Activated T-cell treated with anti-CD3 and anti-CD28 coated beads, Interleukin-2, amount 50 U/mL, for 24 hours (primary cell): ENCODE measurements at places on chromosomes 2 and 18.

GRCh38 chr18:13416848-13417247, 198.3 kb downstream of the LDLRAD4 start:
- H3K4me3 ChIP-seq, result no peak overlapping the region
- H3K36me3 ChIP-seq, result peaks cover 19% of the 10 kb centered on the region
- H3K27ac ChIP-seq, result no peak overlapping the region
- no peaks in the 10 kb centered on the region for H3K27me3 ChIP-seq

- DNase-seq, result no peak
- H3K4me3 ChIP-seq, result peak overlapping the region; percentile 51
- H3K27me3 ChIP-seq, result peaks cover 93% of the 10 kb centered on the region
- H3K36me3 ChIP-seq, result no peaks in the 10 kb centered on the region
- H3K27ac ChIP-seq, result no peak overlapping the region
Measured at GRCh38 chr2:176178038-176178756, 10.3 kb upstream of the HOXD1 start.

- H3K36me3 ChIP-seq, result no peaks in the 10 kb centered on the region
- no peak for DNase-seq
- no peak overlapping the region for H3K27ac ChIP-seq
- H3K27me3 ChIP-seq, result no peaks in the 10 kb centered on the region
- no peak overlapping the region for H3K4me3 ChIP-seq
Measured at GRCh38 chr2:172350839-172351479, 76.4 kb upstream of the ITGA6 start.

DNA sequence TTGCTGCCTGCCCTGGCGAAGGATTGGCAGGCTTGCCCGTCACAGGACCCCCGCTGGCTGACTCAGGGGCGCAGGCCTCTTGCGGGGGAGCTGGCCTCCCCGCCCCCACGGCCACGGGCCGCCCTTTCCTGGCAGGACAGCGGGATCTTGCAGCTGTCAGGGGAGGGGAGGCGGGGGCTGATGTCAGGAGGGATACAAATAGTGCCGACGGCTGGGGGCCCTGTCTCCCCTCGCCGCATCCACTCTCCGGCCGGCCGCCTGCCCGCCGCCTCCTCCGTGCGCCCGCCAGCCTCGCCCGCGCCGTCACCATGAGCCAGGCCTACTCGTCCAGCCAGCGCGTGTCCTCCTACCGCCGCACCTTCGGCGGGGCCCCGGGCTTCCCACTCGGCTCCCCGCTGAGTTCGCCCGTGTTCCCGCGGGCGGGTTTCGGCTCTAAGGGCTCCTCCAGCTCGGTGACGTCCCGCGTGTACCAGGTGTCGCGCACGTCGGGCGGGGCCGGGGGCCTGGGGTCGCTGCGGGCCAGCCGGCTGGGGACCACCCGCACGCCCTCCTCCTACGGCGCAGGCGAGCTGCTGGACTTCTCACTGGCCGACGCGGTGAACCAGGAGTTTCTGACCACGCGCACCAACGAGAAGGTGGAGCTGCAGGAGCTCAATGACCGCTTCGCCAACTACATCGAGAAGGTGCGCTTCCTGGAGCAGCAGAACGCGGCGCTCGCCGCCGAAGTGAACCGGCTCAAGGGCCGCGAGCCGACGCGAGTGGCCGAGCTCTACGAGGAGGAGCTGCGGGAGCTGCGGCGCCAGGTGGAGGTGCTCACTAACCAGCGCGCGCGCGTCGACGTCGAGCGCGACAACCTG, at the start of gene DES:
Gene DES (plus strand): TSS at position 223 of the 857 bp plus-strand sequence. CDS start 86 bp downstream, at position 309.
- H3K4me3 ChIP-seq, result no peak within 1 kb of the TSS
- DNase-seq, result no peak
- H3K27me3 ChIP-seq, result peaks cover 47% of the 10 kb centered on the region
- no peaks in the 10 kb centered on the region for H3K36me3 ChIP-seq

GRCh38 chr18:44719519-44720060, 38.9 kb downstream of the SETBP1 start:
- H3K4me3 ChIP-seq, result no peak overlapping the region
- H3K27me3 ChIP-seq, result peaks cover 3% of the 10 kb centered on the region
- H3K27ac ChIP-seq, result no peak overlapping the region
- no peak for DNase-seq

DNA sequence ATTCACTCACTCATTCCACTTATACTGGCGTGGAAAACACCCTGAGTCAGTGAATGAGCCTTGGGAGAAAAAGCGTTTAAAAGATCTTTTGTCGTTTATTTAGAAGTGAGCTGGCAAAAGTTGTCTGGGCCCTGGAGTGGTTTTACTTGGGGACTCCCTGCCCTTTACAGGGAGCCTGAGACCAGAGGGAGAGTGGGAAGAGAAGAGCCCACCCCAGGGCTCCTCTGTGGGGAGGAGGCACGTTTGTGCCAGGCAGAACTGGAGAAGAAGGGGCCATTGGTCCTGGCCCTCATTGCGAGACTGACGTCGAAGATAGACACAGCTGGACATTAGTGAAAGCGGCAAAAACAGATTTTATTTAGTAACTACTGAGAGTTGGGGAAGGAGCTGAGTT, 25.7 kb downstream of the DCDC2C start:
- H3K4me1 ChIP-seq, result peaks cover 2% of the 10 kb centered on the region
- no peaks in the 10 kb centered on the region for H3K36me3 ChIP-seq
- H3K27me3 ChIP-seq, result peaks cover 17% of the 10 kb centered on the region
- DNase-seq, result no peak
- no peak overlapping the region for H3K27ac ChIP-seq
- no peak overlapping the region for H3K4me3 ChIP-seq

DNA sequence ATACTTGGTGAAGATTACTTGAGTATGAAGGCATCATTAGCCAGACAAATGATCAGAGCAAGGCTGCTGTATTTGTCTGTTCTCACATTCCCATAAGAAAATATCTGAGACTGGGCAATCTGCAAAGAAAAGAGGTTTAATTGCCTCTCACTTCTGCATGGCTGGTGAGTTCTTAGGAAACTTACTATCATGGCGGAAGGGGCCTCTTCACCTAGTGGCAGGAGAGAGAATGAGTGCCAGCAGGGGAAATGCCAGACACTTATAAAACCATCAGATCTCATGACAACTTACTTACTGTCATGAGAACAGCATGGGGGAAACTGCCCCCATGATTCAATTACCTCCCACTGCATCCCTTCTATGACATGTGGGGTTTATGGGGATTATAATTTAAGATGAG, 452.3 kb downstream of the GALR1 start:
- DNase-seq, result no peak
- no peaks in the 10 kb centered on the region for H3K4me1 ChIP-seq

- no peaks in the 10 kb centered on the region for H3K36me3 ChIP-seq
- H3K4me3 ChIP-seq, result no peak overlapping the region
- no peak for DNase-seq
- no peaks in the 10 kb centered on the region for H3K4me1 ChIP-seq
- no peak overlapping the region for H3K27ac ChIP-seq
Measured at GRCh38 chr18:8106603-8107002, 502.6 kb upstream of the RAB12 start.

GRCh38 chr2:129483366-129483765, 496.1 kb upstream of the RAB6C start:
- no peak overlapping the region for H3K4me3 ChIP-seq
- H3K36me3 ChIP-seq, result no peaks in the 10 kb centered on the region
- DNase-seq, result no peak

GRCh38 chr2:19158896-19159295, 199.5 kb downstream of the OSR1 start:
- no peak for DNase-seq
- no peaks in the 10 kb centered on the region for H3K36me3 ChIP-seq
- no peaks in the 10 kb centered on the region for H3K27me3 ChIP-seq

GRCh38 chr2:229410264-229410663, 139.2 kb upstream of the PID1 start:
- H3K4me1 ChIP-seq, result no peaks in the 10 kb centered on the region
- H3K4me3 ChIP-seq, result no peak overlapping the region
- no peak for DNase-seq
- H3K27ac ChIP-seq, result no peak overlapping the region
- no peaks in the 10 kb centered on the region for H3K36me3 ChIP-seq
- no peaks in the 10 kb centered on the region for H3K27me3 ChIP-seq

- DNase-seq, result peak; percentile 67
- H3K36me3 ChIP-seq, result peaks cover 4% of the 10 kb centered on the region
- peaks cover 52% of the 10 kb centered on the region for H3K4me1 ChIP-seq
- H3K27me3 ChIP-seq, result no peaks in the 10 kb centered on the region
- peak overlapping the region; percentile 77 for H3K27ac ChIP-seq
- H3K4me3 ChIP-seq, result peak overlapping the region; percentile 62
Measured at GRCh38 chr2:127640082-127641072, 5.6 kb upstream of the GPR17 start.

GRCh38 chr2:222888716-222889115, 27.9 kb downstream of the ACSL3 start:
- H3K27me3 ChIP-seq, result no peaks in the 10 kb centered on the region
- no peak overlapping the region for H3K4me3 ChIP-seq
- peaks cover 50% of the 10 kb centered on the region for H3K4me1 ChIP-seq
- no peak overlapping the region for H3K27ac ChIP-seq
- no peak for DNase-seq

DNA sequence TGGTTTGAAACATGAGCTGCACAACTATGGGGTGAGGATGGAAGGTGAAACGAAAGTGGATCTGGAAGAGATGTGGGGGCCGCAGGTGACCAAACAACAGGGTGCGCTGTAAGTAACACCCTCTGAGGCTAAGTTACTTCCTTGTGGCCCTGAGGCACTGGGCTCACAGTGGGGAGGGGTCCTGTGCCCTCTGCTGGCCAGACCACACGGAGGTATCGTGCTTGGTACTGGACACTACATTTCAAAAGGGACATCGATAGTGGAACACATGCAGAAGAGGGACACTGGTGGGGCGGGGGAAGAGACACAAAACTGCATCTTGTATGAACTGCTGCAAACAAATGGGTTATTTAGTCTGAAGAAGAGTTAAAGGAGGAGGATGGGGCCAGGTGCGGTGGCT, 110.6 kb downstream of the CLIP4 start:
- H3K27ac ChIP-seq, result no peak overlapping the region
- H3K4me3 ChIP-seq, result no peak overlapping the region
- H3K27me3 ChIP-seq, result peaks cover 35% of the 10 kb centered on the region
- H3K36me3 ChIP-seq, result no peaks in the 10 kb centered on the region
- no peak for DNase-seq

DNA sequence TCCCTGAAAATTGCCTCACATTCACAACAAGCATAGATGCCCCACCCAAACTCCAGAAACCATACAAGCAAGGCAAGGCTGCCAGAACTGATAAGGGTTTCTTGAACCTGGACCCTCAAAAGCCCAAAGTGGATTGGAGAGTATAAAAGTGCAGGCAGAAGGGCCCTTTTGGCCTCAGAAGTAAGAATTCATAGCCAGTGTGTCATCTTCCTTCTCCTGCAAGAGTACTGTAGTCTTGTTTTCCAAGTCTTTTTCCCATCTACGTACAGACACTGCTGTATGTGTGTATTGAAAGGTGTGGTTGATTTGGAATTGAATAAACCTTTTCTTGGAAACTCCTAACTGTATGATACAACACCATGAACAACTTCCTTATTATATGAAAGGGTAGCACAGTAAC, 46.8 kb downstream of the ZC3H15 start:
- H3K36me3 ChIP-seq, result no peaks in the 10 kb centered on the region
- H3K4me1 ChIP-seq, result no peaks in the 10 kb centered on the region
- no peak overlapping the region for H3K4me3 ChIP-seq
- DNase-seq, result no peak
- H3K27me3 ChIP-seq, result no peaks in the 10 kb centered on the region
- H3K27ac ChIP-seq, result no peak overlapping the region

- no peak overlapping the region for H3K4me3 ChIP-seq
- H3K4me1 ChIP-seq, result no peaks in the 10 kb centered on the region
- peaks cover 5% of the 10 kb centered on the region for H3K27me3 ChIP-seq
- DNase-seq, result no peak
- no peak overlapping the region for H3K27ac ChIP-seq
Measured at GRCh38 chr18:46711444-46711863, 45.4 kb downstream of the ST8SIA5 start.

DNA sequence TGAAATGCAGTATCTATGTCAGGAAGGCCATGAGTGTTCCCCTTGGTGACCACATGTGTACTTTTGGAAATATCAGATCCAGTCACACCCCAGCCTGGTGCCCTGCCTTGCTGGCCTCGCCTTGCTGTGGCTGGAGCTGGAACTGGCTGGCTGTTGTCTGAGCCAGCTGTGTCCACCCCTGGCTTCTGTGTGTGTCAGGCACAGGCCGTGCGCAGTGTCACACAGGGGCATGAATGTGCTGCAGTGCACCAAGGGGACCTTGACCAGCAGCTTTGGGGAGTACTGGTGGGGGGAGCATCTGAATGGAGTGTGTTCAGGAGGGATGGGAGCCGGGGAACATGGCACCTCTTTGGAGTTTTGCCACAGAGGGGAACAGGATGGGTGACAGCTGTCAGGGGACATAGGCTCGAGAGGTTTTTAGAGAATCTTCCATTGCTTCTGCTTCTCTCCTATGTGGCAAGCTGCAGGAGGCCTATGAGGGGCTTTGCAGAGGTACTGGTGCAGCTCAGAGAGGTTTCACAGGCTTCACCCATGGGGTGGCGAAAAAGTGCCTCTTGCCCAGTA, 44.7 kb upstream of the FAHD2A start:
- H3K4me1 ChIP-seq, result no peaks in the 10 kb centered on the region
- H3K4me3 ChIP-seq, result no peak overlapping the region
- no peak for DNase-seq

DNA sequence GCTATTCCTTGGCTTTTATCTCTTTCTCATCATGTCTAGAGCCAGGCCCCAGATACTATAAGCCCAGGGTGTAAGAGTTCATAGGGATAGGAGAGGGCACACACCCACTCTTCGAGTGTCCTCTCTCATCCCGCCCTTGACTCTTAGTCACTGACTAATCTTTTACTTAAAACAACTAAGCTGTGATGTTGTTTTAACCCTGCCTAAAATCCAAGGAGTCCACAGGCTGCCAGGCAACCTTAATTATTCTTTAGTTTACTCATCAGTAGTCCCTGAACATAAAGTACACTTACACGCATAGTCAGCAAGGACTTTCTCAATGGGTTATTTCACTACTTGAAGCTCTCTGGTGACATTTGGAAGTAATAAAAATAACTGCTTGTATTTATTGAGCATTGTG, 28.4 kb downstream of the GREB1L start:
- H3K4me3 ChIP-seq, result no peak overlapping the region
- no peak overlapping the region for H3K27ac ChIP-seq
- H3K36me3 ChIP-seq, result no peaks in the 10 kb centered on the region

DNA sequence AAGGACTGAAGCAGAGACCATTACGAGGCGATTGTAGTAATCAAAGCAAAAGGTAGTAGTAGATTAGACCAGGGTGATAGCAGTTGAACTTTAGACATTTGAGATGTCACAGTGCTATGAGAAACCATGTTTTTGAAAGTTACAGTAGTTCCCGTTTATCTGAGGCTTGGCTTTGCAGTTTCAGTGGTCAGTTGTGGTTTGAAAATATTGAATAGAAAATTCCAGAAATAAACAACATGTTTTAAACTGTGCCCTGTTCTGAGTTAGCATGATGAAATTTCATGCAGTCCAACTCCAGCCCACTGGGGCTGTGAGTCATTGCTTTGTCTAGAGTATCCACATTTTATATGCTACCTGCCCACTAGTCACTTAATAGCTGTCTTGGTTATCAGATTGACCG, 47.5 kb downstream of the ZNF638 start:
- no peak for DNase-seq
- H3K36me3 ChIP-seq, result peaks cover 89% of the 10 kb centered on the region
- H3K4me3 ChIP-seq, result no peak overlapping the region
